COR-L47 (cell line): ENCODE measurements at places on chromosomes 5 and 9.

DNA sequence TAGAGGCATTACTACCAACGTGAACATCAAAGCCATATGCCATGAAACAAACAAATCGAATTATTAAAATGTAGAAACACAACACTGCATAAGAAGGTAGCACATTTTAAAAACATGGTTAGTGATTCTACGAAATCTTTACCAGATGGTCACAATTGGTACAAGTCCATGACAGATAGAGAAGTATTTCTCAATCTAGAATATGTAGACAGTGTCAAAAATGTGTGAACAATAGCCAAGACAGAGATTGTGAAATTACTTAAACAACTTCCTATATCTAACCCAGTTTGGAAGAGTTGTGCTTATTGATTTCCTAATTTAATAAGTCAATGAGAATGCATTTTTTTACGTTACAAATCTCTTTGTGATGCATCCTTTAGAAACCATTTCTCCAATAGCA, 1121.6 kb downstream of the MAT2B start:
- DNase-seq, result no peak

GRCh38 chr9:89435071-89435823, 62.7 kb downstream of the SEMA4D start:
- no peak for DNase-seq

DNA sequence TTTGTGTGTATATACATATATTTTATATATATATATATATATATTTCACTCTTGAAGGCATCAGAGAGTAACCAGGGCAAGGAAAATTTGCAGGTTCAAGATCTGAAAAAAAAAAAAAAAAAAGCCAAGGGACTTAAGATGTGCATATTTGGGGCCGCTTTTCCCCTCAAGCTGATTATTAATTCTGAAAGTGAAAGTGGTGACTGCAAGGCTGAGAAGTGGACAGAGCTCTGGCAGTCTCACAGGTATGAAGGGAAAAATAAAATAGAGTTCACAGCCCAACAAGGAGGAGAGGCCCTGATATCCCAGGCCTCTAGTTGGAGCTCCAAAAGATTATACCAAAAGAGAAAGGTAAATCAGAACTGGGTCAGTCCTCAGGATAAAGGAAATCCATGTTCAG, 234.4 kb upstream of the GAS1 start:
- DNase-seq, result no peak

- DNase-seq, result no peak
Observed at GRCh38 chr5:71996789-71997188, 110.5 kb upstream of the MAP1B start.

- no peak for DNase-seq
Observed at GRCh38 chr5:43117092-43117491, 3.6 kb upstream of the ZNF131 start.

DNA sequence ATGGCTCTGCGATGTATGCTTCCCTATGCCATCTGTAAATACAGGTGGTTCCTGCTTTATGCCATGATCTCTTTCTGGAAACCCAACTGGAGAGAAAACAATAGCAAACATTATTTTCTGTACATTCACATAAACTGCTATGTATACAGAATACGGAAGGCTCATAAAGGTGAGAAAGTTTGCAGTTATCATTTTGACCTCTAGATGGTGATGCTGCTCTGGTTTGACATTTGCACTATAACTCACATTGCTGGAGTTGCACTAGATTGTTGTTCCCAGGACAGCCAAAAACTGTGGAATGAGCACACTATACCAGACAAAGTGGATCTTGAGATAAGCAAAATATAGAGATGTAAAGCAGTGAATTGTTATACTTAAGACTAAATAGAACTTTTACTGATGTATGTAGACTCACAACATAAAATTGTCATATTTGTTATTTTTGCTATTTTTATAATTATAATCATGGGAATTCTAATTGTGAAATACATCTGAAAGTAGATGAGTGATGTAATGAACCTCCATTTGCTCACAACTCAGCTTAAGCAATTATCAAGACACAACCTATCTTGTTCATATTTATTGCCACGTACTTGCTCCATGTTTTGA, 246.5 kb downstream of the PTPRD start:
- DNase-seq, result peak; percentile 13

DNA sequence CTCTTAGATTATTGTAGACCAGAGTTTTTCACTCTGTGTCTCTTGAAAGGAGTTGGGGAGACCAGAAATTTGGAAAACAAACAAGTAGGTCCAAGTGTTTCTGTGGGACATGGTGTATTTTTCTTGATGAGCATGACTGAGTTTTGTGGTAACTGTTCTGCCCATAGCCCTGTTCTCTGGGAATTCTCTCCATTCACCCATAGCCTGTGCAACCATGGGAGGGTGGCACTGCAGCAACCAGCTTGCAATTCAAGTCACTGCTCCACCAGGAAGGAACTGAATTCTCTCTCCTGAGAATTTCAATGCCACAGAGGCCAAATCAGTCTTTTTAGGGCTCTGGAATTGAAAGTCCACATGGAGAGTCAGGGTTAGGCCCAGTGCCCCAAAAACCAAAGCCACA, 475.3 kb upstream of the TRPC7 start:
- no peak for DNase-seq

- no peak for DNase-seq
Observed at GRCh38 chr9:108484468-108484867, 371.3 kb downstream of the ACTL7B start.
